Activated naive CD8-positive, alpha-beta T cell treated with anti-CD3 and anti-CD28 coated beads, Interleukin-2, amount 10 ng/mL, durations not matched to agents 7 days and 5 days (primary cell): ENCODE measurements at places on chromosomes 13 and 19.

- DNase-seq, result no peak
Observed at GRCh38 chr19:50242581-50242980, 39.2 kb downstream of the MYH14 start.

- no peak for DNase-seq
Observed at GRCh38 chr13:51298812-51299211, 40.7 kb upstream of the SERPINE3 start.

- no peak for DNase-seq
Observed at GRCh38 chr13:66617786-66618185, 612.4 kb downstream of the PCDH9 start.

- no peak for DNase-seq
Observed at GRCh38 chr13:31301119-31301518, 101.3 kb downstream of the B3GLCT start.

DNA sequence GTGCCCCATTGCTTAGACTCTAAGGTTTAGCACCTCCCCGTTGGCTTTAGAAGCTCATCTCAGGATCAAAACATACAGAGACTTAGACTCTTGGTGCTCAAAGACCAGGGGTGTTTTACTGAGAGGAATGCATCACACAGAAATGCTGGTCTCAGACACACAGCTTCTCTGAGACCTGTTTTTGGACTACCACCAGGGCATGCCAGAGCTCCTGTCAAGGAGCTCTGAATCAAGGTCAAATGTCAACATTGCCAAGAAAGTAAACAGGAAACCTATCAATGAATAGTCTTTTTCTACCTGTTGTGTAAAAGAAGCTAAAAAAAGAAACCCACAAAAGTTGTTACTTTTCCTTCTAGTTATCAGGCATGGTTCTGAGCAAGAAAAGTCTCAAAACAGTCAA lies 149.2 kb downstream of the COL4A1 start:
- no peak for DNase-seq

DNA sequence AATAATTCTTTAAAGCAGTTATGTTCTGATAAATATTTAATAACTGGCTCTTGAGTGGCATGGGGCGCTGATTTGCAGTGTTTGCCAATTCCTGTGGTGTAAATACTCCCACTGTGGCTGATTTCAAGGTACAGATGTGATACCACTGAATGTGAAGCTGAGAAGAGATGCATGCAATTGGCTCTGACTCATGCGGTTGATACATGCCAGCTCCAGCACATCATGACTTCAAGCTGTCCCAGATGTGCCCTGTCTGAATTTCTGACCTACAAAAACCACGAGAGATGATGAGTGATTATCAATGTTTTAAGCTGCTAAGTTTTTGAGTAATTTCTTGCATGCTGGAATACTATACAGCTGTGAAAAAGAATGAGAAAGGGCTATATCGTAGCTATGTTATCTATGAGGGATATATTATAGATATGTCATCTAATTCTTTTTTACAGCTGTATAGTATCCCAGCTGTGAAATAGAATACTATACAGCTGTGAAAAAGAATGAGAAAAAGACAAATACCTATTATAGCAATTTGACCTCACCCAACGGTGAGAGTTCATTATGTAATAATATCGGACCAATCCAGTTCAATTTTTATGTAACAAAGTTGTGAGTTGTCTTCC lies 7.6 kb upstream of the ACSBG2 start:
- no peak for DNase-seq

DNA sequence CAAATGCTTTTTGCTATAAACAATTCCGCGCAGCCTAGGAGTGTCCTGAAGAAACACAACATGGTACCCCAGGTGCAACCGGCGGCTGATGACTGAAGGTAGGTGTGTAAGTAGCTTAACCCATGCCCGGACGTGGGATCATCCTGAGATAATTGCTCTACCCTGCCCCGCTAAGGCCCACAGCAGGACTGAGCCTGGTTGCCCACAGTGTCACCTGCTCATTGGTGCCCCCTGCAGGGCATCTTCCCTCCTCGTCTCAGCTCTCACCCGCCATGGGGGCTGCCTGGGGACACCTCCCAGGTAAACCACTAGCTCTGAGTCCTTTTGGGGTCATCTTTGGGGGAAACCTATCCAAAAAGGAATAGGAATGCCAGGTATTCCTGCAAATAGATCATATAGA lies 22.3 kb downstream of the TMEM161A start:
- peak; percentile 56 for DNase-seq

DNA sequence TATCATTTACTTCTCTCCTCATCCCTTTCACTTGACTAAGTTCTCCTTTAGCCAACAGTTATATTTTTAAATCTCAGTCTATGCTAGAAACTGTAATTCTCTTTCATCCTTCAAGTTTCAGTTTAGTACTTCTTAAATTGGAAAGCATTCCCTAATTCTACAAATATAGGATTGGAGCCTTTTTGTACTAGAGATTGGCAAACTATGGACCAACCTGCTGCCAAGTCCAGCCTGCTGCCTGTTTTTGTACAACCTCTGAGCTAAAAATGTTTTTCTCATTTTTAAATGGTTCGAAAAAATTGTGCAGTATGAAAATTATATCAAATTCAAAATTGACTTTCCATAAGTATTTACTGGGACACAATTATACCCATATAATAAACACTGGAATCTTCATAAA lies 1381.5 kb upstream of the SPRY2 start:
- DNase-seq, result no peak

DNA sequence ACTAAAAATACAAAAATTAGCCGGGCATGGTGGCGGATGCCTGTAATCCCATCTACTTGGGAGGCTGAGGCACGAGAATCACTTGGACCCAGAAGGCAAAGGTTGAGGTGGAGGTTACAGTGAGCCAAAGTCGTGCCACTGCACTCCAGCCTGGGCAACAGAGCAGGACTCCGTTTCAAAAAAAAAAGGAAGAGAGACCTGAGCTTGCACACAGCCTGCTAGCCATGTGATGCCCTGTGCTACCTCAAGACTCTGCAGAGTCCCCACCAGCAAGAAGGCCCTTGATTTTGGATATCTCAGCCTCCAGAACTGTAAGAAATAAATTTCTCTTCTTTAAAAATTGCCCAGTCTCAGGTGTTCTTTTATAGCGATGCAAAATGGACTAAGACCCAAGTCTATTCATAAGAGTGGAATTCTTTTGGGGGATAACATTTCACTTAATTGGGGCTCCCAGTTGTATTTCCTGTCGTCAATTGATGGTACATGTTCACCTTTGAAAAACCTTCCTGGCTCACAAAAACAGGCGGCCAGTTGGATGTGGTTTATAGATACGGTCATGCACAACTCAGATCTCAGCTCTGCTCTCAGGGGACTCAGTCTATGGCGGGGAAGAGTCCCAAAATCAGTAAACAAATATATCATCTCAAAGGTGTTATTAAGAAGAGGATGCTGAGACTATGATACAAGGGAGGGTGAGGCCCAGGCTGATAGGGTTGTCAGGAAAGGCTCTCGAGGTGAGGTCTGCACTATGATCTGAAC lies 2.4 kb upstream of the CHERP start:
- DNase-seq, result no peak

GRCh38 chr13:83162493-83162892 lies 719.8 kb downstream of the SLITRK1 start:
- no peak for DNase-seq

DNA sequence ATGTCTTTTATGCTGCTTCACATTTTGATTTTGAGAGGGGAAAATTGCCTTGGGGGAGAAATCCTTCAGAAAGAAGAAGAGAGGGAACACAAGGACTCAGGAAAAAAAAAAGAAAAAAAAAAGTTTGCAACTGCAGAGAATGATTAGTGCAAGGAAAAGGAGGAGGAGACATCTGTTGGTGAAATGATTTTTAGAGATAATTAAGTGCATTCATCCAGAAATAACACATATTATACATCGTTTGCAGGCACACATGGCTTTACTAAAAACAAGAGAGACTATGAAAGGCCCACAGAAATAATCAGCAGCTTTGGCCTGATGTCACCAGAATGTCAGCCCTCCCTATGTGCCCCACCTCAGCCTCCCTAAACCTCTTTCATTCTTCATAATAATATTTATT lies 1058.2 kb downstream of the PCDH9 start:
- DNase-seq, result no peak

- DNase-seq, result no peak
Observed at GRCh38 chr13:47832458-47832972, 168.6 kb downstream of the SUCLA2 start.

GRCh38 chr13:40432018-40432978 lies 234.1 kb downstream of the FOXO1 start:
- DNase-seq, result no peak
